ENCODE measurements at places on chromosomes 5 and 9. TPM values are rescaled to one million over a fixed set of nuclear protein-coding genes. Genes with fewer than 3 reads are reported as not detected.

DAB2 gene
- 200 TPM for polyA plus RNA-seq

OTULINL gene
- polyA plus RNA-seq = 5.7 TPM

AGXT2 gene
- not detected for polyA plus RNA-seq

PCDHB9 gene
- 0.27 TPM for polyA plus RNA-seq

ALG2 gene
- polyA plus RNA-seq = 28.2 TPM

SHOC1 gene
- 0.57 TPM for polyA plus RNA-seq

SLC24A2 gene
- 3.4 TPM for polyA plus RNA-seq

ARID3C gene
- not detected for polyA plus RNA-seq

ZFP37 gene
- 0.64 TPM for polyA plus RNA-seq

CCDC183 gene
- polyA plus RNA-seq = 2.4 TPM

SPATA31A7 gene
- polyA plus RNA-seq = not detected

SLC4A9 gene
- polyA plus RNA-seq = 0.32 TPM

PPP2R2B gene
- polyA plus RNA-seq = 6.8 TPM

CD14 gene
- polyA plus RNA-seq = 13.9 TPM

SHB gene
- 7.9 TPM for polyA plus RNA-seq

RIMOC1 gene
- polyA plus RNA-seq = 22.2 TPM

WDR38 gene
- 0.16 TPM for polyA plus RNA-seq

C9orf153 gene
- polyA plus RNA-seq = 0.31 TPM

SLC45A2 gene
- polyA plus RNA-seq = 0.03 TPM

CTXN3 gene
- polyA plus RNA-seq = not detected

TRIM7 gene
- polyA plus RNA-seq = 2.1 TPM

GLT6D1 gene
- not detected for polyA plus RNA-seq

TNFAIP8 gene
- polyA plus RNA-seq = 6.3 TPM

GLDC gene
- 0.16 TPM for polyA plus RNA-seq

PKD2L2 gene
- 0.17 TPM for polyA plus RNA-seq

STING1 gene
- polyA plus RNA-seq = 28.2 TPM

ATP10B gene
- not detected for polyA plus RNA-seq

DBH gene
- 47.0 TPM for polyA plus RNA-seq

FOXD1 gene
- polyA plus RNA-seq = 4.5 TPM

DEPDC1B gene
- 0.44 TPM for polyA plus RNA-seq

SEMA5A gene
- polyA plus RNA-seq = 0.97 TPM

ANXA2R gene
- polyA plus RNA-seq = 0.55 TPM

HMCN2 gene
- 2.8 TPM for polyA plus RNA-seq

GTF2H2C gene
- 10.2 TPM for polyA plus RNA-seq

C5 gene
- polyA plus RNA-seq = 2.3 TPM

SPATA24 gene
- 11.7 TPM for polyA plus RNA-seq

SH3GL2 gene
- 0.10 TPM for polyA plus RNA-seq

FREM1 gene
- polyA plus RNA-seq = 6.3 TPM

MAP1B gene
- 11.5 TPM for polyA plus RNA-seq

PCDHGB4 gene
- polyA plus RNA-seq = 0.27 TPM

ZNF618 gene
- 5.5 TPM for polyA plus RNA-seq

Measured in adrenal gland (tissue), 19 donors.